ENCODE measurements at places on chromosomes 6 and 20.

DNA sequence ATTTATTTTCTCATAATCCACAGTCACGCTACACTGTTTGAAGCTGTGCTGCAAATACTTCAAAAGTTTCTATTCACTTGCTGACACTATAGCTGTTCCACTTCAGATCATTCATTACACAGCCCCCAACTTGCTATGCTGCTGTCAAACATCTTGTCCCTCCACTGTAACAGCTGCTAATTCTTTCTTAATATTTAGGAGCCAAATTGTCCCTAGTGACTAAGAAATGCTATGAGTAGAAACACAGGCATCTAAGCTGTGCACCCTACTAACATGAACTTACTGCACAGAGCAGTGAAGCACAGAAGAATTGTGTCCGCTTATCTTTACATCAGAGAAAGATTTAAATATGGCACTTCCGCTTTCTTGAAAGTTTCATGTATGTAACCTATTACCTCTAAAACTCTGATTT, 91.3 kb downstream of the PDE10A start:
- no peak for DNase-seq

GRCh38 chr6:82702574-82702973, 339.0 kb downstream of the TPBG start:
- no peak for DNase-seq

- no peak for DNase-seq
Measured at GRCh38 chr6:16306334-16306733, 67.9 kb downstream of the GMPR start.

DNA sequence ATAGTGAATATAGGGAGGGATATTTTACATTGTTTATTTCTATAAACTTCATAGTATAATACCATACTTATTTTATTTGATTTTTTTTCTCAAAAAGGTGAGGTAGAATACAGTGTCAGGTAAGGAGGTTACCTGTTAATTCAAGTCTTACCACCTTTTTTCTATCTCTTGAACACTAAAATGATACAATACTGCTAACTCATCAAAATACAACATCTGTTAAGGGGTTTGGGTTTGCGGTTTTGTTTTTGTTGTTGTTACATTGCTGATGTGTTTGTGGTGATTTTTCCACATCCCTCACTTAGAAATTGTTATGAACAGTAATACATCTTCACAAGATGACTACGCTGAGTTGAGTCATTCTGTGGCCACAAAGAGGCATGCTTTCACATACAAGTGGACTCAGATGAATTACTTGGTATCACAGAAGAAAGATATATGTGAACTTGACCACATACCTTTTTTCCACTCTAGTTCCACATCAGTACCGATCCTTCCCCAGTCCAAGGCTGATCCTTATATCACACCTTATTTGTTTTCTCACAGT, 139.4 kb upstream of the ID4 start:
- DNase-seq: no peak

- DNase-seq: no peak
Measured at GRCh38 chr6:23170049-23170448, 600.7 kb downstream of the HDGFL1 start.

- no peak for DNase-seq
Measured at GRCh38 chr6:50826803-50827202, 8.1 kb downstream of the TFAP2B start.

DNA sequence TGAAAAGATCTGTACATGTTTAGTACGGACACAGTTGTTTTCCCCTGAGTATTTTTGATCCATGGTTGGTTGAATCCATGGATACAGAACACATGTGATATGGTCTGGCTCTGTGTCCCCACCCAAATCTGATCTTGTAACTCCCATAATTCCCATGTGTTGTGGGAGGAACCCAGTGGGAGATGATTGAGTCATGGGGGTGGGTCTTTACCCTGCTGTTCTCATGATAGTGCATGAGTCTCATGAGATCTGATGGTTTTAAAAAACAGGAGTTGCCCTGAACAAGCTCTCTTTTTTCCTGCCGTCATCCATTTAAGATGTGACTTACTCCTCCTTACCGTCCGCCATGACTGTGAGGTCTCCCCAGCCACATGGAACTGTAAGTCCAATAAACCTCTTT, 139.2 kb downstream of the CDKAL1 start:
- DNase-seq: no peak

DNA sequence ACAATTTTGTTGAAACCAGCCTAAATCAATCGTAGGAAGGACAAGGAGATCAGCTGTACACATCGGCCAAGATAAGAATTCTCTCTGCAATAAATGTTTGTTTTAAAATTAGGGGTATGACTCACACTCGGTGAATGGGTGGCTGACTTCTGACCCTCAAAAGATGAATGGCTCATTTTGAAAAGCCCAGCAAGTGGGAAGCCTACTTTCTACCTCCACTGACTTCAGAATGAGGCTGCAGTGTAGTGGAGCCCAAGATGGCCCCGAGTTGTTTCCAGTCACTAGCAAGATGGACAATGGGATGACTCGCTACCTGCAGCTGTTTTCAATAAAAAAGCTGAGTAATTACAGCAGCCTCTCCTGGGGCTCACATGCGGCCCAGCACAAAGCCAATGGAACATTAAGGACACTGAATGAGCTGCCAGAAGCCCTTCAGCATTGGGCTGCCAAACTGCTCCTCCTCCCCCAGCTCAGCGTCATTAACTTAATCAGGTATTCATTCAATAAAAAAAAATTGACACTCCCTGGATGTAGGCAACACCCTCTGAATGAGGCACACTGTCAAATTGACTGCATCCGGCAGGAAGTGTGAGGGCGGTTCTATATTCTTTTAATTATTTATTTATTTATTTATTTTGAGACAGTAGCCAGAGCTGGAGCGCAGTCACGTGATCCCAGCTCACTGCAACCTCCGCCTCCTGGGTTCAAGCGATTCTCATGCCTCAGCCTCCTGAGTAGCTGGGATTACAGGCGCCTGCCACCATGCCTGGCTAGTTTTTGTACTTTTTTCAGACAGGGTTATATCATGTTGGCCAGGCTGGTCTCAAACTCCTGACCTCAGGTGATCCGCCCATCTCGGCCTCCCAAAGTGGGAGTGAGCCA, 107.3 kb downstream of the GMPR start:
- no peak for DNase-seq

GRCh38 chr6:136337121-136337520, 47.5 kb upstream of the BCLAF1 start:
- no peak for DNase-seq

GRCh38 chr6:18742406-18742805, 355.3 kb downstream of the RNF144B start:
- no peak for DNase-seq

DNA sequence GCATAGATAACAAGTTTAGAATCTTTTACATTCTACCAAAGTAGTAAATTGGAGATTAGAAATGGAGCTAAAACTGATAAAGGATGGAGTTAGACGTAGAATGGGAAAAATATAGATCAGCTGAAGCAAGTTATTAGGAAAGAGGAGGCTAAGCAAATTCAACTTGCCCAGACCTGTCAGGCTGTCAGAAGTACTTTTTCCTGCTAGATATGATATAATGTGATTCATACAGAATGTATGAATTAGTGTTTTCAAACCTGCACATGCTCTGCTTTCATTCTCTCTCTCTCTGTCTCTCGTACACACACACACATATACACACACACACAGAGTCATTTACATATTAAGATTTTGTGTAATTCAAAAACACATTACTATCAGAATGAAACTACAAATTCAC, 133.2 kb upstream of the HDGFL1 start:
- no peak for DNase-seq

DNA sequence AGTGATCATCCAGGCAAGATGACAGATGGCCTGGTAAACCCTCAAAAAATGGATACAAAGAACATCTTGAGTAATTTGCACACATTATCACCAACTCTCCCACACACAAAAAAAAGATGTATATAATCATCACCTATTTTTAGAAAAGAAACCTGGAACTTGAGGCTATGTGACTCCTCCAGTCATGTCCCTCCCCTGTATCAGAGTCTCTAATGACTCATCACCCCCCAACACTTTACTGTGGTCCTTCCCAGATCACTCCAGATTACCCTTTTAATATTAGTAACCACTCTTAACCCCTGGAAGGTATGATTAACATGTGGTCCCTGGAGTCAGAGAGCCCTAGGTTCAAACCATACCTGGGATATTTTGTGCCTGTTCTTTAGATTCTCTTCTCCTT, 144.8 kb downstream of the ZNF217 start:
- DNase-seq: no peak

- no peak for DNase-seq
Measured at GRCh38 chr6:111047244-111047643, 40.1 kb upstream of the SLC16A10 start.

GRCh38 chr6:5515200-5515599, 253.9 kb downstream of the FARS2 start:
- no peak for DNase-seq

DNA sequence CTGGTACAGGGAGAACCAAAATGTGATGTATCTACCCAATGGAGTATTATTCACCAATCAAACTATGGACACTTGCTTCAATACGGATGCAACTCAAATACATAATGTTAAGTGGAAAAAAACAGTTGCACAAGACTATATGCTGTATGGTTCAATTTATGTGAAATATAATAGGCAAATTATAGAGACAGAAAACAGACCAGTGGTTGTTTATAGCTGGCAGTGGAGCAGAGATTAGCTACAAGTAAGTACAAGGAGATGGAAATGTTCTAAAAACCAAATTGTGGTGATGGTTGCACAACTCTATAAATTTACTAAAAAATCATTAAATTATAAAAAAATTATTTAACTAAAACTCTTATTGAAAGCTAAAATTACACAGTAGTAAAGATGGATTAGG, 113.2 kb downstream of the PRDM1 start:
- no peak for DNase-seq

DNA sequence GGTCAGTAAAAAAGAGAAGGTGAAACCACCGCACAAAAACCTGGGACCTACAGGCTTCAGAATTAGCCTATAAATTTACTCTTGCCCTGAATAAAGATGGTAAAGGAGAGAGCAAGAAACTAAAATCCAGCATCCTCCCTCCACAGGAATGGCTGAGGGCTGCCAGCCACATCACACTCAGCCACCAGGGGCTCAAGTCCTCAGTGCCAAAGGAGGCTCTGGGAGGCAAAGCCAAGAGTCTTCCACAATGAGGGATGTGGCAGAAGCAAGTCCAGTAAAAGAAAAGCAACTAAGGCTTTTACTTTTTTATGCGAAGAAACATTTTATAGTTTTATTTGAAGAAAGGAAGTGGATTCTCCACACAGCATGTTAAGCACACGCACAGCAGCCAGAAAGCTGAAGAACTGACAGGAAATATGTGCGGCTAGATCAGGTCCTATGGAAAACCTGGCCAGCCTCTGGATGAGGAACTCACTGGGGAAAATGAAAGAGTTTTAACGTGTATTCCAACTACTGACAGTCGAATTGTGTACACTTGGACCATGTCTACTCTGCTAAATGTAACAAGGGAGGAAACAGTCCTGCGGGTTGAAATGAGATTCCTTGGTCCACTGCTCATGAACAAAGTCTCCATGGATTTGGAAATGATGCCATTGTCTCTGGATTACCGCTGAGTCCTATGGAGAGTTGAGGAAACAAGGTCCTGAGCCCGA, 219.4 kb upstream of the SSTR4 start:
- no peak for DNase-seq

GRCh38 chr20:38067717-38068365, 34.3 kb downstream of the RPRD1B start:
- DNase-seq: no peak

GRCh38 chr20:11792568-11792953, 125.1 kb upstream of the BTBD3 start:
- peak; percentile 3 for DNase-seq

GRCh38 chr6:85404564-85405174, 45.2 kb upstream of the NT5E start:
- DNase-seq: no peak

Measured in hippocampal formation (tissue), 2 donors.